Tongue (tissue), 3 donors: ENCODE measurements at places on chromosomes 7 and 10.

- DNase-seq: no peak
Observed at GRCh38 chr10:60385399-60385738, 4.3 kb downstream of the ANK3 start.

DNA sequence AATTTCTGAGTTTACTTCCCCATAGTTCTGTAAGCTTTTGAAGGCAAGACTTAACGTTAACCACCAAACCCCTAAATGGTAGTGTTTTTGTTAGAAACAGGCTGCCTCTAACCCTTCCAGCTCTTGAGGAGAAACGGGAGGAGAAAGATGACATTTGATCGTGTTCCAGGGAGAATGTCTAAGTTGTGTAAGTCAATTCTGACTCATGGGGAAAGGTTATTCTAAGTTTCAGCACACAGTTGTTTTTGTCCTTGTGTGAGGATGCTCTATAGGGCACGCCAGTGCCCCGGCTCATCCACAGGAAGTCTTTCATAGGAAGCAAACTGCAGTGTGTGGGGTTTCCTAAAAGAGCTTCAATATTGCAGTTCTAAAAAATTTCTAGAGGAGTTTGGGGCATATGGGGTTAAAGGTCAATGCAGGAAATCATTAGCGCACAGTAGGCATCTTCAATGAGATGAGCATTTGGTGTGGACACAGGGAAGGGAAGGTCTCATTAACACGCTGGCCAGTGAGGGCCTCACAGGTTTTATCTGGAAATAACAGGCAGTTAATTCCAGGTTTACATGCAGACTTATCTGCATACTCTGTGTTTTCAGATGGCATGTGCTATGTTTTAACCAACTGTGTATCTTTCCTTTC lies 638.2 kb upstream of the IGFBP3 start:
- no peak for DNase-seq

- DNase-seq: peak; percentile 14
Observed at GRCh38 chr7:152103066-152103465, 77.6 kb downstream of the GALNT11 start.

DNA sequence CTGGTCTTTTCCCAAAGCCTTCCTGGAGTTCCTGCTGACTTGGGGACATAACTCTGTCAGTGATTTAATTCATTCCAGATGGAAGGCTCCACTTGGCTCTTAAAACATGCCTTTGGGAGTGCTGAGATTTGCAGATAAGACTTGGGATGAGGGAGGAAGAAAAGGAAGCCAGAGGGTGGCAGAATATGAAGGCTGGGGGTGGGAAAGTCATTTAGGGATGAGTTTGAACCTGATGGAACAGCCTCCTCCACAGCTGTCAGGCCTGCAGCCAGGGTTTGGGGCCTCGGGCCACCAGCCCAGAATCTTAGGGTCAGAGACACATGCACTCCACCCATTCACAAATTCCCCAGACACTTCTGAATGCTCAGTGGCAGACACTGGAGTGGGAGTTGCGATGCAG lies 28.4 kb upstream of the EIF5AL1 start:
- peak; percentile 44 for DNase-seq

DNA sequence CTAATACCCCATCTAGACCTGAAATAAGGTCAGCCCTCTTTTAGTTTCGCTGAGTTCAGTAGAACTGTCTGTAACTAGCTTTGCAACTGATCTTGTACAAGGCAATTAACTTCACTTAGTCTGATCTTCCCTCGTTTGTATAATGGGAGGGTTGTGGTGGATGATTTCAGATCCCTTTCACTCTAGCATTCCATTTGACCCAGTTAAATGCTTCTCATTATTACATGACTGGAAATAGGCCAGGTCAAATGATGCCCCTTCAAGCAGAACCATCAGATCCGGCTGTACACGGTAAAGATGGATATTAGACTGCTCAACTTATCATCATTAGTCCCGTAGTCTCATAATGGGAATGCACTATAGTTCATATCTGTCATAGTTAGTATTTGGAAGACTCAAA lies 1009.0 kb downstream of the LRMDA start:
- DNase-seq: no peak

GRCh38 chr10:128416231-128416630 lies 290.0 kb upstream of the MKI67 start:
- DNase-seq: no peak

DNA sequence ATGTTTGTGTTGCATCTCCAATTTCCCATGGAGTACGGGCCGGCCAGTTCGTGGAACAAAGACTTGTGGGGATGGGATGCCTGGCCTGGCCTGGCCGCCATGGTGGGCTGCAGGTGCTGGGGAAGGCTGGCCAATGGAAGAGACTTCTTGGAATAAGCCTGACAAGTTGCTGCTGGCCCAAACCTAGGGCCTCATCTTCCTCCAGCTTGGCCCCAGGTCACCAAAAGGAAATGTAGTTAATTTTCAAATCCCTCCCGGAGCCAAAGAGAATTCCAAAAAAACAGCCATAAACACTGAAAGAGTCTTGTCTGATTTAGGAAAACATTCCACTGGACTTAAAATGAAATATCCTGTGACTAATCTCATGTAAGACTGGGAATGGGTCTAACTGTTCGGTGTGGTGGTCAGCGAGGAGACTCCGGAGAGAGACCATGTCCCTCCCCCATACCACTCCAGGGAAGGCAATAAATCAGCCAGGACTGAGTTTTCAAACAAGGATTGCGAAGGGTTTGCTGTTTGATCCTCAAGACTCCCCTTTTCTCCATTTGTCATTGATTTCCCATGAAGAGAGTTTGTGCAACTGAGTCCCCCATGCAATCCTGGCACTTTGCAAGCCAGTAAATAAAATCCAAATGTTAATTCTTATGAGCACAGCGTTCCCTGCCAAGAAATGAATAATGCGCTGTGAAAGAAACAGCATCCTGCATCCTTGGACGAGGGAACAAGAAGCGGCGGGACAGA lies 128.7 kb upstream of the HABP2 start:
- peak; percentile 89 for DNase-seq

DNA sequence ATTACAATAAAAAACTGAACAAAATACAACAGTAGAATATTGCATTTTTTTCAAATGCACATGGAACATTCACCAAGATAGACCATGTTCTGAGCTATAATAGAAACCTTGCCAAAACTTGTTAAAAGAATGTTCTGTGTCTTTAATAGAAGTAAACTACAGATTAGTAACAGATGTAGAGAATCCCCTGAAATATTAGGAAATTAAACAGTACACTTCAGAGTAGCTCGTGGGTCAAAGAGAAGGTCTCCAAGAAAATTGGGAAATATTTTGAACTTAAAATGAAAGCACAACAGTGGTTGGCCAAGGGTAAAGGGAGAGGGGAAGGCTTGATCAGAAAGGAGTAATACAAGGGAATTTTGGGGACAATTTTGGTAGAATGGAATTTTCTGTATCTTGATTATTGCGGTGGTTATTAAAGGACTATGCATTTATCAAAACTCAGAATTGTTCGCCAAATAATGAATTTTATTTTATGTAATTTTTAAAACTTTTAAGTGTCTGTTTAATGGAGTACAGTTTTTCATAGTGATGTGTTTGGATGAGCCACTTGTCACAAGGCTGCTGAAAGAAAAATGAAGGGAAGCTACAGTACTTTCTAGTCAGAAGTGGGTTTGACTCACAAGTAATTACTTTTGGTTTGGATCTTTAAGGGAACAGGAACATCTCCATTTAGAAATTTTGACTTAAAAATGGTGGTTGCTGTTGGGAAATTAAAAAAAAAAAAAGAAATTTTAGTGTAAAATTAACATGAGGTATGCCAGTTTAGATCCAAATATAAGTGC lies 10.2 kb downstream of the PLEKHA8 start:
- peak; percentile 24 for DNase-seq

- no peak for DNase-seq
Observed at GRCh38 chr10:111430070-111430469, 353.2 kb downstream of the ADRA2A start.

GRCh38 chr10:43861966-43862751 lies 213.5 kb upstream of the ZNF32 start:
- DNase-seq: no peak

DNA sequence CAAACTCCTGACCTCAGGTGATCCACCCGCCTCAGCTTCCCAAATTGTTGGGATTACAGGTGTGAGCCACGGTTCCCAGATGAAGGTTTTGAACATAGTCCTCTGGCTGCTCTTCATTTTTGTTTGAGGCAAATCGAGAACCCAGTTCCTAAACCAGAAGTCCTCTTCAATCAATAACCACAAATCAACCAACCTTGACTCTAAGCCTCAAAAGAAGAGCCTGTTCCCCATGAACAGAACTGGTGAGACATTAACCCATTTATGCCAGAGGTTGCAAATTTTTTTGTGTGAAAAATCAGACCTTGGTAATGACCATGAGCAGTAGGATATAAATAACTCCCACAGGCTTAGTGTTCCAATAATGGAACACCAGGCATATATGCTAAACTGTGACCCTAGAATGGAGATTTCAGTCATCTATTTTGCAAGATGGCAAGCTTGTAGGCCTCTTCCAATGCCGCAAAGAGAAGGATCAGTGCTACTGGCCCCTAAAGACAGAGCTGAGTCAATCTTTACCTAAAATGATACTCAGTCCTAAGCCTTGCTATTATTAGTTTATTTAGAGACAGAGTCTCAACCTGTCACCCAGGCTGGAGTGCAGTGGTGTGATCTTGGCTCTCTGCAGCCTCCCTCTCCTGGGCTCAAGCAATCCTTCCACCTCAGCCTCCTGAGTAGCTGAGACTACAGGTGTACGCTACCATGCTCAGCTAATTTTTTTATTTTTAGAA lies 15.9 kb downstream of the KPNA7 start:
- DNase-seq: no peak

GRCh38 chr10:93390306-93391090 lies 91.6 kb downstream of the MYOF start:
- DNase-seq: no peak

DNA sequence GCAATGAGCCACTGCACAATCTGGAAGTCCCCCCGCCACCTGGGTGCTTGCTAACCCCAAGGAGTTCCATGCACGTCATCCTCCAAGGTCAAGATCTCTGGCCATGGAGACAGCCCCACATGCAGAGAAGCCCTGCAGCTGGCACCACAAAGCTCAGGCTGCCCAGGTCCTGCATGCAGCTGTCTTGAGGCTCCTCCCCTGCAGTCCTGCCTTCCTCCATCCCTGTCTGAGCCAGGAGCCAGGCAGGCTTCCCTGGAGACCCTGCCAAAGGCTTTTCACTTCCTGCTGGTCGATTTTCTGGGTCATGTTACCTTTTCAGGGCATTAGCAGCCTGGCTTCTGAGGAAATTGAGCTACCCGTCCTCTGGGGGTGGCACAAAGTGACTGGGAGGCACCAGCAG lies 12.5 kb upstream of the TMEM72 start:
- DNase-seq: peak; percentile 76

DNA sequence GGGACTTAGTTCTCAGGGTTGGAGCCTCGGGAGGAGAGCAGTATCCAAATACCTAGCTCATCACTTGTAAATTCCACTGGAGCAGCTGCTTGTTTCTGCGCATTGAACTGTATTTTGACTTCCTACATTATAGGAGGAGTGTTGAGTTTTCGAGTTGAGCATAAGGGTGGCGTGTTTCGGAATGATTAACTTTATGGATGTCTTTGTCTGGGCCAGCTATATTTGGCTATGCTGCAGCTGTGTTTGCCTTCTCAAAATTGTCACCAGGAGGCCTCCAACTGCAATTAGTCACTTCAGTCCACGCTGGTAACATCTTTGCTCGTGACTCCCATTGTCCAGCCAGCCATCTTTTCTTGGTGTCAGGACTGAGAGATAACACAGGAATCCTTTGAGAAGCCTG lies 9.1 kb downstream of the CELF2 start:
- peak; percentile 78 for DNase-seq

GRCh38 chr7:26188957-26189541 lies 11.5 kb downstream of the HNRNPA2B1 start:
- no peak for DNase-seq

DNA sequence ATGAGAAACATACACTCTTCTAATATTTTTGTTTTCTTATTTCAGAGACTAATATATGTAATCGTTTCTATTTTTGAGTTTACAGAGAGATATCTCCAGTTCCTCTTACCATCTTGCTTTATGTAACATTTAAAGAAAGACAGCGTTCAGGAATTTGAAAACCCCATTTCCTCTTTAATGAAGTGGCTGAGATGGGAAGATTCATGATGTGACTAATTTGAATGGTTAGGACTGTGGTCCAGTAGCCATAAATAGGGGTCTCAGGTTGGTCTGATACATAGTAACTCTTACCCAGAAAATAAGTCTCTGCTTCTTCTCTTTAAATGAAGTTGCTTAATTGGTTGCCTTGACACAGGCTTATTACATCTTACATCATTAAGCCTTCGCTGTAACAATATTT lies 6.9 kb downstream of the KMT2E start:
- DNase-seq: no peak

- DNase-seq: no peak
Observed at GRCh38 chr10:115624448-115624847, 531.3 kb downstream of the ATRNL1 start.

- no peak for DNase-seq
Observed at GRCh38 chr7:66687186-66687585, 53.3 kb upstream of the RABGEF1 start.

GRCh38 chr7:20442951-20443350 lies 112.3 kb downstream of the ITGB8 start:
- no peak for DNase-seq

DNA sequence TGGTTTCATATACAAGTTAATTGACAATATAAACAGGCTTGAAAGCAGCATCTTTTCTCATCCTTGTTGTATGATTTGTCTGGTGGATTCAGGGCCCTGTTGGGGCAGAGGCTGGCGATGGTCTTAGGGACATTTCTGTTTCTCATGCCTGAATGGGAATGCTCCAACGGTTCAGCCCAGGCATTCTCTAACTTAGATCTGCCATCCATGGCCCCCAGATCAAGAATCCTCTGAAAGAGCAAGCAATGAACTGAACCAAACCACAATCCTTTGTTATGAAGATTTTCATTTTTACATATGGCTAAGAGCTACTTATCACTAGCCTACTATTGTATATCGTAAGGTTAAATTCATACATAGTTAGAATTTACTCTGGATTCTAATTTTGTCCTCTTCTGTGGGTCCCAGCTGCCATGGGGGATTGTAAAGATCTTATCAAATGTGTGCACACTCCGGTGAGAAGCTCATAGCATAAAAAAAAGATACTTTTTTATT lies 163.9 kb downstream of the COBL start:
- DNase-seq: no peak

GRCh38 chr10:120609006-120609405 lies 152.0 kb downstream of the PLPP4 start:
- peak; percentile 17 for DNase-seq

DNA sequence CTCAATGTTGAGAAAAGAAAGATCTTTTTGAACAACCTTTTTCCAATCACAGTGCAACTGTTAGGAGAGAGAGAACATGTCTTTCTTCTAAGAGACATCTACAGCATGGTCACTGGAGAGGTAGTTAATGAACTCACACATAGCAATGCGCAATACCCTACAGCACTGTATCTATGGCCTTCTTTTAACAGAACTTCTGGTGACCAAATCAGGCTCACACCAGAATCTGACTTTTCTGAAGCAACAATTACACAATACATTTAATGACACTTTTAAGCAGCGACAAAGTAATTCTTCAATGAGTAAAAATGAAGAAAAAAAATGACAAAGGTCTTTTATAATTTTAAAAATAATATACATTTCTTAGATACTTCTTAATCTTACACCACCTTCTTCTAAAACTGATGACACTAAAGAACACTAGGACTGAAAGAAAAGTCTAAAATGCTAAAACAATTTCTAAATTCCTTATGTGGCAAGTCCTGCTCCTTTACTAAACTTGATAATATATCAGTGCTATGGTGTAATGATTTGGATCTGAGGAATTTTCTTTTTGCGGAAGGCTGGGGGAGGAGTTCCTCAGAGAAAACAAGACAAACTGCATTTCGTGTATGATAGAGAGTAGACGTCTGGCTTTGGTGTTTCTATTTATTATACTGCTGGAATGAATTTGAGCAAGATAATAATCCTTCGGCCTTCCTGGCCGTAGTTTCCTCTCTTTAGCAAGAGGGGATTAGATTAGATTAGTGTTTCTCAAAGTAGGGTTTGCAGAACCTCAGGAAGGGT lies 166.3 kb downstream of the ZNF438 start:
- no peak for DNase-seq
